CD8-positive, alpha-beta memory T cell (primary cell): ENCODE measurements at places on chromosomes 5 and 9. TPM values are rescaled to one million over a fixed set of nuclear protein-coding genes. Genes with fewer than 3 reads are reported as not detected.

GRCh38 chr5:80967500-80968181, 7.5 kb downstream of the RASGRF2 start:
- H3K4me3 ChIP-seq, result no peak overlapping the region
- H3K4me1 ChIP-seq, result peaks cover 45% of the 10 kb centered on the region
- no peak overlapping the region for H3K27ac ChIP-seq
- H3K36me3 ChIP-seq, result no peaks in the 10 kb centered on the region
- no peaks in the 10 kb centered on the region for H3K27me3 ChIP-seq

GRCh38 chr5:110873773-110874437, 135.1 kb downstream of the SLC25A46 start:
- H3K27ac ChIP-seq, result no peak overlapping the region
- no peak overlapping the region for H3K4me3 ChIP-seq
- no peaks in the 10 kb centered on the region for H3K4me1 ChIP-seq
- H3K27me3 ChIP-seq, result no peaks in the 10 kb centered on the region

C8G gene
- not detected for total RNA-seq

DNA sequence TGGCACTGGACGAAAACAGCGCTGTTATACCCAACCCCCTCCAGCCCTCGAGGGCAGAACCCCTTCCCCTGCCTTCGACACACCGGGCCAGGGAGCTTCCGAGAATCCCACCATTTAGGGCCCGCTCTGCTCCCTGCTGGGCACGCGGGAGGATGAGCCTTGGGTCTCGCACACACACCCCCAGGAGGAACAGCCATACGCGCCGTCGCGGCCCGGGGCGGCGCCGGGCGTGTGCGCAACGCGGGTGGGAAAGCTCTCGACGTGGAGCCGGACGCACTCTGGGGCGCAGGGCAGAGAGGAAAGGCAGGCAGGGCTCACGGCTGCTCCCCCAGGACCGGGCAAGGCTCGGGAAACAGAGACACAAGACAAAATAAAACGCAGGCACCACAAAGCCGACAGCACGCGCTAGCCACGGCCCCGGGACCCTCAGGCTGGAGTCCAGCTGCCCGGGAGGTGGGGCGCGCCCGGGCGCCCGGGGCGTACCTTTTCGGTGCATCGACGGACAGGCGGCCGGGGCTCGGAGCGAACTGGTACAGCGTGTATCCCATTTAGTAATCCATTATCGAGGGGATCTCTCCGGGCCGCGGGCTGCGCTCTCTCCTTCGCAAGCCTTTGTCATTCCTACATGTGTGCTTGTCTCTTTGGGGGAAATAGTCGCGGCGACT, 789 bp downstream of the SEMA6A start:
- H3K4me3 ChIP-seq, result no peak overlapping the region
- H3K36me3 ChIP-seq, result no peaks in the 10 kb centered on the region
- H3K4me1 ChIP-seq, result no peaks in the 10 kb centered on the region
- H3K27me3 ChIP-seq, result peaks cover 17% of the 10 kb centered on the region
- no peak overlapping the region for H3K27ac ChIP-seq

GRCh38 chr5:153429761-153430380, 60.6 kb upstream of the GRIA1 start:
- H3K36me3 ChIP-seq, result no peaks in the 10 kb centered on the region
- no peaks in the 10 kb centered on the region for H3K27me3 ChIP-seq
- no peaks in the 10 kb centered on the region for H3K4me1 ChIP-seq
- no peak overlapping the region for H3K4me3 ChIP-seq

- H3K4me1 ChIP-seq, result no peaks in the 10 kb centered on the region
- no peaks in the 10 kb centered on the region for H3K27me3 ChIP-seq
- no peak overlapping the region for H3K27ac ChIP-seq
- no peaks in the 10 kb centered on the region for H3K36me3 ChIP-seq
- no peak for DNase-seq
Observed at GRCh38 chr5:5739490-5739945, 317.0 kb downstream of the ICE1 start.

SLIT3 gene
- total RNA-seq, result 0.72 TPM

- H3K27ac ChIP-seq, result no peak overlapping the region
- H3K36me3 ChIP-seq, result no peaks in the 10 kb centered on the region
- DNase-seq, result no peak
Observed at GRCh38 chr5:113971454-113971853, 390.4 kb upstream of the KCNN2 start.

- H3K27ac ChIP-seq, result peak overlapping the region; percentile 94
- no peak for DNase-seq
- H3K36me3 ChIP-seq, result no peaks in the 10 kb centered on the region
- H3K4me1 ChIP-seq, result peaks cover 20% of the 10 kb centered on the region
- no peaks in the 10 kb centered on the region for H3K27me3 ChIP-seq
Observed at GRCh38 chr5:78360674-78360923, 182 bp downstream of the SCAMP1 start.

CAST gene
- total RNA-seq, result 134 TPM

KLF4 gene
- 0.37 TPM for total RNA-seq

DNA sequence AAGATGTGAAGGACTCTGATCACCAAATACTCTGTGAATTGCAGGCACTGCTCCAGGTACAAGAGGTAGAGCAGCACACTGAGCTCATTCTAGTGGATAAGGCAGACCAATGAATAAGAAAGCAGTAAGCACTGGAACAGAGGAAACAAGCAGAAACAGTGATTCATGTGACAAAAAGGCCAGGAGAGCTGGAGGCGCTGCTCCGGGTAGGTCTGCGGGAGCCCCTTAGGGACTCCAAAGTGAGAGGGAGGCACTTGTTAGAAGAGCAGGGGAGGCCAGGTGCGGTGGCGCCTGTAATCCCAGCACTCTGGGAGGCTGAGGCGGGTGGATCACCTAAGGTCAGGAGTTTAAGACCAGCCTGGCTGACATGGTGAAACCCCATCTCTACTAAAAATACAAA, 231.6 kb upstream of the NFIL3 start:
- H3K27me3 ChIP-seq, result no peaks in the 10 kb centered on the region
- H3K27ac ChIP-seq, result no peak overlapping the region
- no peak for DNase-seq
- H3K4me3 ChIP-seq, result no peak overlapping the region

DNA sequence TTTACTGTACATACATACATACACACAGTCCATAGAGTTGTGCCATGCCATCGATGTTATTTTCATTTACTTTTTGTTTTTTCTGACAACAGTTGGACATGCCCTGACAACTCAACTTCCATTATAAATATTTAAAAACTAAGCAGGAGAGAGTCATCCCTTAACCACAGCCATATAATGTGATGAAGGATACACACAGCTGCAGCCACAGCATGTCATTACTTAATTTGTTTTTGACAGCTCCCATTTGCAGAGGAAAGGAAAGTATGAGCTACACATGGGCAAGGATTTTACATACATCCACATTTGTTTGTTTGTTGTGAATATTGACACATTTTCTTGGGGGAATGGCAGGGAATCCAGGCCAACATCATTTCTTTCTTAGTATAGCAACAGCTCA, 91.5 kb upstream of the TUT7 start:
- no peaks in the 10 kb centered on the region for H3K27me3 ChIP-seq
- no peak overlapping the region for H3K27ac ChIP-seq
- no peaks in the 10 kb centered on the region for H3K36me3 ChIP-seq

GRCh38 chr9:3698076-3698475, 172.3 kb upstream of the RFX3 start:
- H3K27ac ChIP-seq, result no peak overlapping the region
- no peaks in the 10 kb centered on the region for H3K27me3 ChIP-seq
- H3K4me1 ChIP-seq, result no peaks in the 10 kb centered on the region
- H3K4me3 ChIP-seq, result no peak overlapping the region
- H3K36me3 ChIP-seq, result no peaks in the 10 kb centered on the region

C9orf50 gene
- total RNA-seq, result not detected

C1QTNF2 gene
- not detected for total RNA-seq

DNA sequence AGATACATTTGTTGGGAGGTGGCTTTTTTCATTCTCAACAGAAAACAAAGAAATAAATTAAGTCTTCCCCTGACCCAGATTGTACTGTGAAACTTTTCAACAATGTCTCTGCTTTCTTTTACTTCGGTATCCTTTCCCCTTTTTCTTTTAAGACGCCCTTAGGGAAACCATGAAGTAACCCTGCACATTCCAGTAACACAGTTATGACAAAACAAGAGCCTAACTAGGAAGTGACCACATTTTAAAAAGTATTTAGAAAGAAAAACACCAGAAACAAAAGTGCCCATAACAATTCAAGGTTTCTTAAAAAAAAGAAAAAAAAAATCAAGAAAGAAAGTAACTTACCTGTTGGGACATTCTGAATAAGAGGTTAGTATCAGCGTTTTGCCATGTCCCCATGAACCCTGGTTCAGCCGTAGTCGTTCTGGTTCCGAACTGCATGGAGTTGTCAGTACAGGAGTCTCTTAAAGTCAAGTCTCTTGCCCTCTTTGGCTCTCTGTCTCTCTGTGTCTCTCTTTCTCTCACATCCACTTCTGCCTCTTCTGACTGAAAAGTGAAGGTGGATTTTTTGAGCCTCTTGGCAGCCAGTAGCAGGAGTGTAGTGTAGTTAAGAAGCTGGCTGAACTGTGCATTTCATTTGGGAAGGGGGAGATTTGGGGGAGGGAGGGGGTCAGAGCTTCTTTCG, 142.9 kb downstream of the BNC2 start:
- H3K36me3 ChIP-seq, result no peaks in the 10 kb centered on the region
- no peaks in the 10 kb centered on the region for H3K4me1 ChIP-seq
- no peak for DNase-seq
- H3K4me3 ChIP-seq, result no peak overlapping the region
- no peaks in the 10 kb centered on the region for H3K27me3 ChIP-seq
- H3K27ac ChIP-seq, result no peak overlapping the region

- no peak overlapping the region for H3K4me3 ChIP-seq
- no peak for DNase-seq
- H3K27ac ChIP-seq, result no peak overlapping the region
- no peaks in the 10 kb centered on the region for H3K27me3 ChIP-seq
- no peaks in the 10 kb centered on the region for H3K4me1 ChIP-seq
Observed at GRCh38 chr5:151718646-151719045, 31.9 kb upstream of the SPARC start.

- H3K27me3 ChIP-seq, result no peaks in the 10 kb centered on the region
- no peak for DNase-seq
- H3K4me1 ChIP-seq, result no peaks in the 10 kb centered on the region
- H3K27ac ChIP-seq, result no peak within 1 kb of the TSS
- no peaks in the 10 kb centered on the region for H3K36me3 ChIP-seq
- no peak within 1 kb of the TSS for H3K4me3 ChIP-seq
Observed at GRCh38 chr5:170861917-170862766, at the start of gene RANBP17. TSS of gene RANBP17 (plus strand) at chr5:170862018.

LRRC26 gene
- not detected for total RNA-seq

ISCA1 gene
- total RNA-seq, result 33.4 TPM
